ENCODE measurements at places on chromosomes 5 and 9.

GRCh38 chr5:101943784-101944183 is 352.3 kb downstream of the SLCO4C1 start:
- no peak for DNase-seq

- no peak for DNase-seq
Measured at GRCh38 chr5:118825226-118825625, 163.1 kb downstream of the DTWD2 start.

GRCh38 chr9:131728961-131729360 is 10.9 kb downstream of the RAPGEF1 start:
- DNase-seq = peak; percentile 54

DNA sequence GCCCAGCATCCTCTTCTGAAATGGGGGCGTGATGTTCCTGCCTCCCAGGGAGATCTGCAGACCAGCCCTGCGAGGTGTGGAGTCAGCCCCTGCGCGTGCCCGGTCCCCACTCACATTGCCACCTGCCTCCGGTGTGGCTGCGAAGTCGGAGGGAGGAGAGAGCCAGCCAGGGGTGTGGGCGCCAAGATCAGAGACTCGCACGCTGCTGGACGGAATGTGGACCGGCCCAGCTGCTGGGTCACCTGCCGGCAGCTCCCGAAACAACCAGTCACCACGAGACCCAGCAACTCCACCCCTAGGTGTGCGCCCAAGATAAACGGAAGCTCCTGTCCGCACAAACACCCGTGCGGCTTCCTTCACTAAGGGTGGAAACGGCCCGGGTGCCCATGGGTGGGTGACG is 51.1 kb upstream of the EGFL7 start:
- no peak for DNase-seq

DNA sequence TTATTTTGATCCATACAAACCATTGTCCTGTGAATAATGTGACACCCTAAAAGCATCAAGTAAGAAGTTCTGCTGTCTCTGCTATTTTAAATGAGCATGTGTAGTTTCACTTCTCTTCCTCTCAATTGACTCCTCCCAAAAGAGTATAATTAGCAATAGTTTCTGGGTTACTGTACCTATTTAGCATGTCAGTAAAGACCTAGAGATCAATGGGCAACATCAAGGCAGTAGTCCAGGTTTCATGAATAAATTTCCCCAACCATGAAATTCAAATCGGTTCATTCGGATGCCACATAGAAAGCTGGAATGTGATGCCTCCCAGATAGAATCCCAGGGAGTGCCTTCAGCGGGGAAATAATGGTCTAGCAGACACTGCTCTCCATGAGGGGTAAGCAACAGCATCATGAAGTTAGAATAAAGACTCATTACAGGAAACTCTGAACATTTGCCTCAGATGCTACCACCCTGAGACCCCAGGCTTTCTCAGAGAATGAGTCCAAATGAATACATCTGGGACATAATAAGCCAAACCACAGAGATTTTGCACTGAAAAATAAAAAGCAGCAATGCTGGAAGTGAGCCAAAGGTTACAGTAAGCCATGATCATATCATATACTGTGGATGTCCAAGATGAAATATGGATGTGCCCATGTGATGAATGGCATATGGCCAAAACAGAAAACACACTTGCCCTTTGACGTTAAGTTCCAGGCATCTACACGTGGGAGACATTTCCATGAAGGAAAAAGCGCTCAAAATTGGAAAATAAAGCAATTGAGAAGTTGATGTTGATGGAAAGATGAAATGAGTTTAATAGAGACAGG is 1107.0 kb upstream of the SEMA6A start:
- DNase-seq = no peak

GRCh38 chr9:137317021-137317717 is 15.1 kb upstream of the NRARP start:
- DNase-seq = no peak

DNA sequence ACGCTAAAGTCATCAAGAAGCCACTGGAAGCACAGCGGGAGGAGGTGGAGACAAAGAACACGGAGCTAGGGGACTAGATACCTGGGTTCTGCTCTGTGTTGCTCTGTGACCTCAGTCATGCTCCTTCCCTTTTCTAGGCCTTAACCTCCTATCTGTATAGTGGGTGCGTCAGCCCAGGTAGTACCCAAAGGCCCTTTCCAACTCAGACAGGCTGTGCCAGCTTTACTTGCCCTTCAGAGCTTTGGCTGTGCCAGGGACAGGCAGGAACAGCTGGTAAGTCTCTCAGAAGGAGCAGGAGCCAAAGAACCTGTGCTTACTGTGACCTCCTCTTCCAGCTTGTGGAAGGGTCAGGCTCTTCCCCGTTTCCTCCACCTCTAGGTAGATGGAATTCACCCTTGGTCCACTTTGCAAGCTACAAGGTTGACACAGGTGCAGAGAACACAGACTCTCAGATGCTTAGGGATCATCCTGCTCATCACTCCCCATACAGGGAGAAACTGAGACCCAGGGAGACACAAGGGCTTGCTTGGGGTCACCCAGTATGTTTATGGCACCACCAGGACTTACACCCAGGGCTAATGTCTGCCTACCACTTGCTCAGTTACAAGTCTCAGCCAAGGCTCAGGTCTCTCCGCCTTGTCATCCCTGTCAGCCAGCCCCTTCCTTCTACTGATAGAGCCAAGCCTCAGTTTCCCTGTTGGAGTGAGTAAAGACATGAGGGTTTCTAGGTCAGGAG is 1.7 kb downstream of the CCDC69 start:
- no peak for DNase-seq

GRCh38 chr9:92746567-92747458 is 17.8 kb downstream of the BICD2 start:
- DNase-seq = no peak

DNA sequence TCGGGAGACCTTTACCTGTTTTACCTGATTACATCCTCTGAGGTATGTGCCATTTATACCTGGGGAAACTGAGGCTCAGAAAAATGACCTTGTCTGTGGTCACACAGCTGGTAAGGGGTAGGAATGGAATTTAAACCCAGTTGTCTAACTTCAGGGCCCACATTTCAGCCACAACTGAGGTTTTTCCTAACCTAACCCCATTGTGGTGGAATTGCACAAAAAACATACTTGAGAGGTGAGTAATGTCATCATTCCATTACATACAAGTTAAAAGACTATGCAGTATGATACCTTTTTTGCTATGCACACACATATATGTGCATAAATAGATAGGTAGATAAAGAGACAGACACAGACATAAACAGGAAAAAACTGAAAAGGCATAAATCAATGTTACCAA is 14.1 kb downstream of the FGF1 start:
- no peak for DNase-seq

DNA sequence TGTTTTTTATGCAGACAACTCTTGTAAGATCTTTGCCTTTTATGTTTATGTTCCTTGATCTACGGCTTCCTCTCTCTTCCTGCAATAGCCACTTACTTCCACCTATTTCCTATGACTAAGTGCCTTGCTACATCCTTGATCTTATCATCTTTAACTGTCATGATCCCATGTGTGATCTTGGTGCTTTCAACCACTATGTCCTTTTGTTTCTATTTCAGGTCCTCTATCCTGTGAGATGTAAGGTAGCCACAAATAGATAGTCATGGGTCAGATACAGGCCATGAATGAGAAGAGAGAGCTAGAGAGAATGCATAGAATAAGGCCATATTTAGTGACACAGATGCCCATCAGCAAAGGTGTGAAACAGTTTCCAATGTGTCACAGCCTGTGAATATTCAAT is 243.6 kb upstream of the HAPLN1 start:
- no peak for DNase-seq

GRCh38 chr5:154356020-154356655 is 89.7 kb upstream of the SAP30L start:
- peak; percentile 3 for DNase-seq

DNA sequence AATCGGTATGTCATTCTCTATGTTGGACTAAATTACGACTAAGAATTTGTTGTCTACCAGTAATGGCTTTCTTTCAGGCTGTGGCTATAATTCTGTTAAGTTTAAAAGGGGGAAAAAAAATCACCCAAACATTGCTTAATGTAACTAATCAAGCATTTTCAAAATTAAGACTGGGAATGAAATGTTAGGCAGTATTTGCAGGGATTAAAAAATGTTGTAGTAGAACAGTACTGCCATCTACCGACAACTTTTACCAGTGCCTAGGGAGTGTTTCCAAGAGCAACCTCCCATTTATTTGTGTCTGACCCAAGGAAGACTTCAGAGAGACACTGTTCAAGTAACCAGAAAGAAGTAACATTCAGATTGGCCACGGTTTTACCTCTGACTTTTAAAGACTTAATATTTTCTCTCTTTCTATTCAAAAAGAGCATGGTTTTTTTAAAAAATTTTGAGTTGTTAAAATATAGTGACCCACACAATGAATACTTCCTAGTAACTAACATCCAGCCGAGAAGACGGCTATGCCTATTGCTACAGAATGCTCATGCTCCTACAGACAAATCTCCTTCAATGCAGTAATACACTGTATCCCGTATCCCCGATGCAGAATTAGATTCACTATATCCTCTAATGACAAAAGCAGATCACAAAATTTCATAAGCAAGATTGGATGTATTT is 92.4 kb downstream of the ARL15 start:
- DNase-seq = no peak

- DNase-seq = no peak
Measured at GRCh38 chr5:133967698-133968203, 674 bp downstream of the C5orf15 start.

DNA sequence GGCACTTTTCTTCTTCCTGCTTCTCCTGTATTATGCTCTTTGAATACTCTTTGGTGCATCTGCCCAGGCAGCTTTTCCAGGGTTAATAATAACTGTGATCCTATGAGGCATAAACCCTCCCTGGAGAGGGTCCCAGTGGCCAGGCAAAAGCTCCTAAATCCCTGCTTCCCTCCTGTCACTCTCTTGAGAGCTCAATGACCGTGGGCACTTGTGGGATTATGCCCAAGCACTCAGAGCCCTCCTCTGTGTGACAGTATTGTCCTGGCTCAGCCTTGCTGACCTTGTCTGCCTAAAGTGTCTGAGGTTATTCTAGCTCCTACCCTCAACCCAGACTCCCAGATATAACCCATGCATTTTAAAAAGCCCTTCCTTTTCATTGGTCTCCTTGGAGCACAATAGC is 51.9 kb downstream of the GALNT10 start:
- no peak for DNase-seq

DNA sequence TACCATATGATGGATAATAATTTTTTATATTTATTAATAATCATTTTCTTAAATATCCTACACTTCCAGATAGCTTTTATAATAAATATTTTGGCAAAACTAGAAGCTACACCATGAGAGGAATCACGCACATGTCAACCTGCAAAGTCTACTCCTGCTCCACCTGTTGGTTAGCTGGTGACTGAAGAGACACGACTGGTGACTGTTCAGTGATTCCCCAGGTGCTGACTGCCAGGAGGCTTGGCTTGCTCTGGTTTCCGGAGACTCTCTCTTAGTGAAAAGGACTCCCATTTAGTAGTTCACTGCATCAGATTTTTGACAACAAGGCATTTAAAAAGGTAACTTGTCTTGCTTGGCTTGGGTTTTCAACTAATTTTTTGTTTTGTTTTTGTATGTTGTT is 20.9 kb downstream of the GZMA start:
- DNase-seq = no peak

- no peak for DNase-seq
Measured at GRCh38 chr9:107018861-107019545, 156.0 kb downstream of the ZNF462 start.

GRCh38 chr5:83553000-83553486 is 81.5 kb downstream of the VCAN start:
- no peak for DNase-seq

DNA sequence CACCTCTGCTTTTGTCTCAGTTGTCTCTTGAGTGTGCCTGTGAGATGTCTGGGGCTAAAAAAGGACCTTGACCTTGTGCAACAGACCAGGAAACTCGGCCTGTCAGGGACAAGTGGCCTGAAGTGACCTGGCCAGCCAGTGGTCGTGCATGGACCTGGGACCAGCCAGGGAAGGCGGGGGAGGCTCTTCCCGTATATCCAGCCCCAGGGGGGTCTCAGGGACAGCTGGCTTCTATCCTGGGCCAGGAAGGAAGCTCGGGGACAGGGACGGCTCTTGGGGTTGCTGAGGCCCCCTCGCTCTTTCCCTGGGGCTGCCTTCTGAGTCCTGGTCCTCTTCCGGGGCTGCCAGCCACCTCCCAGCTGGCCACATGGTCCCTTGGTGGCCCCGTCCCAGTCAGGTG is 3.2 kb upstream of the ADAMTSL2 start:
- DNase-seq = no peak

DNA sequence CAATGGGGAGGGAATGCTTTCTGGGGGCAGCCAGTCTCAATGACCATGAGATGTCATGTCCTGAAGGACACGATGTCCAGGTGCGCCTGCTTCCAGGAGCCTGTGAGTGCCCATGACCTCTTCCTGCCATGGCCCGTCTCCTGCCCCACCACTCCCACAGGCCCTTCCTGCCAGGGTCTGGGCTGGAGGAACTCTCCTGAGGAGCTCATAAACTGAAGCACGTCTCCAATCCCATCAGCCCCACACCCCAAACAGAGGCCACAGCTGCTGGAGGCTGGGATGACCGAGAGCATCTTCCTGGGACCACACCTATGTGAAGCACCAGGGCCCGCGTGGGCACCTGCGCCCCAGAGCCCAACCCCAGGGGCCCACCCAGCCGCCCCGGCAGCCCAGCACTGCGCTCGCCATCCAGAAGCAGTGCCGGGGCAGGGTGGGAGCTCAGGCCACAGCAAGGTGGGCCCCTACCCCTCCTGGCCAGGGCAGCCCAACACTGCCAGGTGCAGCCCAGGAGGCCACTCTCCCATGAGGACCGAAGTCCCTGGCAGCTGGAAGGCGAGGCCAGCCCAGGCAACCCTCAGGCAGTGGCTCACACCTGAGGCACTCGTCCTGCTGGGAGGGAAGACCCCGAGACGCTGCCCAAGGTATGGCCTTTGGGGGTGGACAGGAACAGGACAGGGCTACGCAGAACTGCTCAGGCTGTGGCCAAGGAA is 53.9 kb upstream of the UBAC1 start:
- no peak for DNase-seq
